ENCODE measurements at places on chromosomes 2 and 18. TPM values are rescaled to one million over a fixed set of nuclear protein-coding genes. Genes with fewer than 3 reads are reported as not detected.

GRCh38 chr2:25905126-25905525 is 26.8 kb upstream of the ASXL2 start:
- no peaks in the 10 kb centered on the region for H3K4me1 ChIP-seq
- DNase-seq = no peak
- peaks cover 2% of the 10 kb centered on the region for H3K27me3 ChIP-seq
- no peak overlapping the region for H3K4me3 ChIP-seq
- no peak overlapping the region for H3K27ac ChIP-seq
- H3K36me3 ChIP-seq = no peaks in the 10 kb centered on the region

GRCh38 chr18:47254341-47254939 is 3.0 kb upstream of the SKOR2 start:
- peaks cover 3% of the 10 kb centered on the region for H3K4me1 ChIP-seq
- H3K36me3 ChIP-seq = no peaks in the 10 kb centered on the region
- DNase-seq = no peak
- H3K27ac ChIP-seq = no peak overlapping the region

The HJURP gene
- 7.9 TPM for total RNA-seq

DNA sequence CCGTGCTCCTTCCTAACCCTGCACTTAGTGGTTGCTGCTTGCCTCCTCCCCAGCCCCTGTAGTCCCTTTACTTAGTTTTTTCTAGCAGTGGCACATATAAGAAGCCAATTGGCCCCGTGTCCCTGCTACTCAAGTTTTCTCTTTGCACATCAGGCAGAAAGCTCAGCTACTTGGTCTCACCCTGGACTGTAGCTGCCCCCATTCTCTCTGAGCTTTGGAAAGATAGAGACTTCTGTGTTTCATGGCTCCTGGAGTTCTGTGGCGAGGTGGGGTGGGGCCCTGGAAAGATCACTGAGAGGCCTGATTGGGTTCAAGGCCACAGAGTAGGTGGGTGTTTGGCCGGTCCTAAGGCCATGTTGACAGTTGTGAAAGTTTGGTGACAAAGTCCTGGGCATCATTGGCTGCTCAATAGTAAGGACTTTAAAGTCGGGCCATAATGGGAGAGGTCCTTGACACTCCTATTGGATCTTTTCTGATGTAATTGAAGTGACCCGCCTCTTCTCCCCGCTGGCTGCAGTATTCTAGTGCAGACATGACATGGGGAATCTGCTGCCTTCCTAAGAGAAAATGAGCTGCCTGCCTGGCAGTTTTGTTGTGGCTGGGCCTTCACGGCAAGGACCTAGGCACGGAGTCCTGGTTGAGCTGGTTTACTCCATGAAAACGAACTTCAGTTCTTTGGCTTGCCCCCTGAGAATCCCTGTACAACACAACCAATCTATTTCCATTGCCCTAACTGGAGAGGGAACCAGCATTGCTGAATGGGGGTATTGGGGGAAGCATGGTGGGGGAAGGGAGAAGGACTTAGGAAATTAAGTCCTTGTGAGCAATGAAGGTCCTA is 26.2 kb upstream of the CYP27A1 start:
- no peak overlapping the region for H3K4me3 ChIP-seq
- no peaks in the 10 kb centered on the region for H3K4me1 ChIP-seq
- H3K36me3 ChIP-seq = peaks cover 33% of the 10 kb centered on the region
- DNase-seq = no peak

The C1QL2 gene
- total RNA-seq = not detected

The GMPPA gene
- total RNA-seq = 42.5 TPM

The LRRC30 gene
- total RNA-seq = not detected

DNA sequence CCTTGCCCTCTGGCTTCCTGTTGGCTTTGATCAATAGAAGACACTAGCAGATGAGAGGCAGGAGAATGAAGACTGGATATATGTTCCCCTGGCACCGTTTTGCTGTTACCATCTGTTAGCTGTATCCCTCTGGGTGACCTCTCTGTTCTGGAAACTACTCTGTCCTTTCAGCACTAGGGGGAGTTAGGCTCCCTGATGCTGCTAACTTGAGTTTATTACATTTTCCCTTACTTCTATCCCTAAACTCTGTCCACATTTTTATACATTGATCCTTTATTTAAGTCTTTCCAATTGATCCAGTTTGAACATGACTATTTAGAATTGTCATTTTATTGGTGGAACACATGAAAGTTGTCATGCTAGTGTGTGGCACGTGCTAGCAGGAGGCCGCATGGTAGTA is 1014.3 kb upstream of the CDH2 start:
- no peaks in the 10 kb centered on the region for H3K27me3 ChIP-seq
- DNase-seq = no peak
- peaks cover 6% of the 10 kb centered on the region for H3K4me1 ChIP-seq
- no peak overlapping the region for H3K27ac ChIP-seq
- no peaks in the 10 kb centered on the region for H3K36me3 ChIP-seq

- peaks cover 8% of the 10 kb centered on the region for H3K36me3 ChIP-seq
- no peaks in the 10 kb centered on the region for H3K4me1 ChIP-seq
- no peak overlapping the region for H3K27ac ChIP-seq
- DNase-seq = no peak
- H3K4me3 ChIP-seq = no peak overlapping the region
Measured at GRCh38 chr2:239163688-239164334, 237.0 kb downstream of the HDAC4 start.

The SP100 gene
- total RNA-seq = 120 TPM

GRCh38 chr2:26455670-26456439 is 22.1 kb downstream of the OTOF start:
- H3K4me1 ChIP-seq = no peaks in the 10 kb centered on the region
- H3K27me3 ChIP-seq = peaks cover 11% of the 10 kb centered on the region
- H3K36me3 ChIP-seq = no peaks in the 10 kb centered on the region
- DNase-seq = no peak
- H3K4me3 ChIP-seq = no peak overlapping the region

The LDLRAD4 gene
- 20.4 TPM for total RNA-seq

The SP140 gene
- 1.0 TPM for total RNA-seq

DNA sequence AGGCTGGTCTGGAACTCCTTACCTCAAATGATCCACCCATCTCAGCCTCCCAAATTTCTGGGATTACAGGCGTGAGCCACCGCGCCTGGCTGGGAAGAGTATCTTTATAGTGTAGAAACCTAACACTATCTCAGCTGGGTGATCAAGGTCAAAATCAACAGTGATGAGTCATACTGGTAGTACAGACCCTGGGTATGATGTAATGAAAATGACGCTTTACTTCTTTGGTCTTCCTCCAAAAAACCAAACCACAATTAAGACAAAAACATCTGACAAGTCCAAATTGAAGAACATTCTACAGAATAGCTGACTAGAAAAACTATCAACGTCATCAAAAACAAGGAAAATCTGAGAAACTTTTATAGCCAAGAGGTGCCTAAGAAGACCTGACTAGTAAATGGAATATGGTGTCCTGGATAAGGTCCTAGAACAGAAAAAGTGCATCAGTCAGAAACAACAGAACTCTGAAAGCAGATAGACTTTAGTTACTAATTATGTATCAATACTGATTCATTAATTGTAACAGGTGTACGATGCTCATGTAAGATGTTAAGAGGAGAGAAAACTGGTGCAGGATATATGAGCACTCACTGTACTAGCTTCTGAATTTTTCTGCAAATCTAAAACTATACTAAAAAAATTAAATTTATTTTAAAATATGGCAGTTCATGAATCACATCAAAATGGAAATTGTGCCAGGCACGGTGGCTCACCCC is 25.4 kb downstream of the PDCL3 start:
- H3K4me3 ChIP-seq = no peak overlapping the region
- H3K27me3 ChIP-seq = peaks cover 11% of the 10 kb centered on the region
- H3K4me1 ChIP-seq = no peaks in the 10 kb centered on the region
- no peak for DNase-seq

DNA sequence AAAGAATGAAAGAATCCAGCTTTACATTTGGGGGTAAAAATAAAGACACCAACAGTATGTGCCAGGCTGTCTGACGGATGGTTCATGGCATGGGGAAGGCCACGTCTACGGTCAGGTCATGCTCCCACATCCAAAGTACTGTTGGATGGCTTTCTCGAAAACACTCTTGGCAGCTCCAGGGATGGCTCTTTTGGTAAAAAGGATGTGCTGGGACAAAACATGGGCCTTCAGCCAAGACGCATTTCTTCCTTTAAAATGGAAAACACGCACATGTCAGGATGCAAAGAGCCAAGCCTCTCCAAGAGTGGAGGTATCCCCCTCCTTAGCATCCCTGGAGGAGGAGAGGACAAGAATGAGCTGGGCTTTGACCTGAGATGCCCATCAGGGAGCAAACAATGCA is 376.5 kb upstream of the KLHL29 start:
- H3K4me1 ChIP-seq = no peaks in the 10 kb centered on the region
- H3K27ac ChIP-seq = no peak overlapping the region
- DNase-seq = peak; percentile 19
- no peak overlapping the region for H3K4me3 ChIP-seq
- no peaks in the 10 kb centered on the region for H3K27me3 ChIP-seq

- H3K27me3 ChIP-seq = no peaks in the 10 kb centered on the region
- H3K36me3 ChIP-seq = no peaks in the 10 kb centered on the region
- DNase-seq = no peak
- H3K4me1 ChIP-seq = peaks cover 4% of the 10 kb centered on the region
- H3K27ac ChIP-seq = no peak overlapping the region
Measured at GRCh38 chr2:62340994-62341484, 145.1 kb downstream of the B3GNT2 start.

The ST6GAL2 gene
- 139 TPM for total RNA-seq

- no peaks in the 10 kb centered on the region for H3K36me3 ChIP-seq
- no peak overlapping the region for H3K4me3 ChIP-seq
- H3K4me1 ChIP-seq = no peaks in the 10 kb centered on the region
- no peak overlapping the region for H3K27ac ChIP-seq
- DNase-seq = no peak
Measured at GRCh38 chr2:176984987-176985386, 227.6 kb upstream of the HNRNPA3 start.

GRCh38 chr2:128159437-128159836 is 68.4 kb downstream of the UGGT1 start:
- H3K36me3 ChIP-seq = peaks cover 39% of the 10 kb centered on the region
- no peak overlapping the region for H3K27ac ChIP-seq
- DNase-seq = no peak
- H3K27me3 ChIP-seq = no peaks in the 10 kb centered on the region
- no peak overlapping the region for H3K4me3 ChIP-seq

GRCh38 chr18:66560094-66560493 is 43.8 kb downstream of the CDH19 start:
- DNase-seq = no peak
- no peak overlapping the region for H3K4me3 ChIP-seq
- peaks cover 18% of the 10 kb centered on the region for H3K27me3 ChIP-seq

The KATNAL2 gene
- 7.1 TPM for total RNA-seq

Data from osteocyte (in vitro differentiated cells).